ENCODE measurements at places on chromosomes 2 and 18.
A peak's percentile ranks its signal among the peaks of the same experiment; 100 is the strongest.

GRCh38 chr18:13563390-13563805, 163.0 kb downstream of the FAM210A start:
- DNase-seq: no peak

DNA sequence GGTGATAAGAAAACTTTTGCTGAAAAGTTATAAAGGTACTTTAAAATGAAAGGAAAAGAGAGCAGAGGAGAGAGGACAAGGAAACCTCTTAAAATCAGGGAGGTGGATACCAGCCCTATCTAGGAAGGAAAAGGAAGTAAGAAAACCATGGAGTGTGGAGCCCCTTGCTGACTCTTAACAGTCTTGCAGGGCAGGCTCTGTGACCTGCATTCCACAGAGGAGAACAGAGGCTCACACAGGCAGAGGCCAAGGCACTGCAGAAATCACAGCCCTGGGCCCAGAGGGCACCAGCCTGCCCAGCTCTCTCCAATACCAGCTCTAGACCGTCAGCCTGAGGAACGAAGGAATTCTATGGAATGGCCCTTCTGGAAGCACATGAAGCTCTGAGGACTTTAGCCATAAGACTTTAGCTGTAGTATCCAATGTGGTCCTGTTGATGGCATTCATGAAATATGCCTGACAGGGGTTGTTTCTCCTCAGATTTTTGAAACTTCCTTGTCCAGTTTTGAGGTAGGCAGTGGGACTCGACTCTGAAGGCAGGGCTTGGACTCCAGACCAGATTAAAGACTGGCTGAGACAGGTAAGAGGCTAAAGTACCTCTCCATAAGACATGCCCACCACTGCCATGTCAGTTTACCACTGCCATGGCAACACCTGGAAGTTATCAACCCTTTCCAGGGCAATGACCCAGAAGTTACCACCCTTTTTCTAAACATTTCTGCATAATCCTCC, 216.3 kb downstream of the ANAPC1 start:
- DNase-seq: no peak

DNA sequence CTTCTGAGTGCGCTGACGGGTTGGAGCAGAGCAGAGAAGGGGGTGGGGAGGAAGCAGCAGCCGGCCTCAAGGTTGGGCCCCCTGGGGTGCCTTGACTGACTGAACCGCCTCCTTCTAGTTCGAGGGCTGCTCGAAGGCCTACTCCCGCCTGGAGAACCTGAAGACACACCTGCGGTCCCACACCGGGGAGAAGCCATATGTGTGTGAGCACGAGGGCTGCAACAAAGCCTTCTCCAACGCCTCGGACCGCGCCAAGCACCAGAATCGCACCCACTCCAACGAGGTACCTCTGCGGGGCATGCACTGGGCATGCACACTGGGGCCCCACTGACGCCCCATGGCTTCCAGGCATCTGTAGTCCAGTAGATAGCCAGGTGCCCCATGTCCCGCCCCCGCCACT, 246.9 kb downstream of the GLI2 start:
- DNase-seq: no peak

- peak; percentile 58 for DNase-seq
Observed at GRCh38 chr18:52288403-52289004, 51.5 kb upstream of the DCC start.

DNA sequence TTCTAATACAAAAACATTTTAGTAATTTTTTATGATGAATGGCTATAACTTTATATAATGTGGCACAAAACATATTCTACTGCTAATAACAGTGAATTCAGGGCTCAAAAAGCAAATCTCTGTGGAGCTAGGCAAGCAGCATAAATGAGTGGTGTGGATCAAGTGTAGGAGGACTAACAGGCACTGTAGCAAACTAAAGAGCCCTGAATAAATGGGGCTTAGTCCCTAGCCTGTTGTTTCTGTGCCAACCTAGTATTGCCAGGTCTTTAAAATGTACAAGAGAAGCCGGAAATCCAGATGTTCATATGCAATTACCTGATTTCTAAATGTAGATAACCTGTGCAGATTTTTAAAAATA, 18.5 kb downstream of the REL start:
- no peak for DNase-seq

- DNase-seq: no peak
Observed at GRCh38 chr2:135657806-135658582, 83.7 kb upstream of the UBXN4 start.

GRCh38 chr2:26462511-26463243, 15.2 kb downstream of the OTOF start:
- peak; percentile 50 for DNase-seq
